Esophagus squamous epithelium (tissue), 5 donors: ENCODE measurements at places on chromosomes 13 and 19.

DNA sequence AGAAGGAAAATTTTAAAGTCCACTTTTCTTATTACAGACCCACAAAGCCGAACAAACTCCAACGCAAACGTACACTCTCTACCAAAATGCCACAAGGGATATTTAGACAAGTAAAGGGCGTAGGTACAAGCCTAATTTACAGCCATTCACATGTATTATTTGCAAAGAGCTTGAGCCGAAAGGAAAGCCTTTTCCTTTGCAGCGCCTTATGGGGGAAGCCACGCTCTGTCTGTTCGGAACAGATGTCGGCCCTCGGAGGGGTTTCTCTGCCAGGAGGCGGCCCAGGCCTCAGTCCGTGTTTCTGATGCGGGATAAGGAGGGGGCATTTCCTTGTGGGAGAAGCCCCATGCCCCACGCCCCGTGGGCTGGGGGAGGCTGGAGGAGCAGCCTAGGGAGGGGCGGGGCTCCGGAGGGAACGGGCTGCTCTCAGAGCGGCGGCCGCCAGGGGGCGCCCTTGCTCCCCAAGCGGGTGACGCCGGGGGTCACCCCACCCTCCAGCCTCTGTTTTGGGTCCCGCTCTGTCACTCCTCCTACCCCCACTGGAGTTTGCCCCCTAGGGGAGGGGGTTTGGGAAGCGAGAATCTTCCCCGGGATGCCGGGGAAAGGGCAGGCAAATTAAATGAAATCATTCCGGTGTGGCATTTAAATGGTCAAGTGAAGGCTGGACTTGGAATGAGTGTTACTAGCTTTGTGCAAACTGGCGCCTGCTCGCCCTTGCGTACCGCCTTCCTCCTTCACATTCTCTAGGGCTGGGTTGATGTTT is 2.9 kb downstream of the HTR2A start:
- no peak for DNase-seq

- DNase-seq, result no peak
Observed at GRCh38 chr13:109154966-109155761, 525.8 kb downstream of the MYO16 start.

- no peak for DNase-seq
Observed at GRCh38 chr13:71862459-71862943, 4.5 kb downstream of the DACH1 start.

DNA sequence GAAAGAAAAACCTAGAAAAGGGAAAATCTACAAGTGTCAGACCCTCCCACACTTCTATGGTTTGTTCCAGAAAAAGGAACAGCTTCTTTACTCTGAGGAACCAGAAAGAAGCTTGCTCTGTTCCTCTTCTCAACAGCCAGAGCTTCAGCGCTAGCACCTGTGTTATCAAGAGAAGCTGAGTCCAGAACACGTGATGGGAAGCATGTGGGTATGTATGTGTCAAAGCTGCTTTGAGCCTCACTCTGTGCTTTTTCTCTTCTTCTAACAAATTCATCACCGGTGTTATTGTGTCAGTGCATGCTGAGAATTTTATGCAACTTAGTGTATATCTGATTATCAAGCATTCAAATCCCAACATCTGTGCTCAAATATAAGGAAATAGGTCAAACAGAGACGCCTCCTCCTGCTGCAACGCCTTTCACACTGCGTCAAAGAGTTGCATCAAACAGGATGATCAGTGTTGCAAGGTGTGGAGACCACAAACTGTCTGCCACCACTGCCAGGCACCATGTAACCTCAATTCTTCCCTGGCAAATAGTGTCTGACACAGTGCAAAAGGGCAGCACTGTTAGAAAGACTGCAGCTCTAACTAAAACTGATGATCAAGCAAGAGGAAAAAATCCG is 83.9 kb downstream of the LRRC63 start:
- DNase-seq, result no peak

DNA sequence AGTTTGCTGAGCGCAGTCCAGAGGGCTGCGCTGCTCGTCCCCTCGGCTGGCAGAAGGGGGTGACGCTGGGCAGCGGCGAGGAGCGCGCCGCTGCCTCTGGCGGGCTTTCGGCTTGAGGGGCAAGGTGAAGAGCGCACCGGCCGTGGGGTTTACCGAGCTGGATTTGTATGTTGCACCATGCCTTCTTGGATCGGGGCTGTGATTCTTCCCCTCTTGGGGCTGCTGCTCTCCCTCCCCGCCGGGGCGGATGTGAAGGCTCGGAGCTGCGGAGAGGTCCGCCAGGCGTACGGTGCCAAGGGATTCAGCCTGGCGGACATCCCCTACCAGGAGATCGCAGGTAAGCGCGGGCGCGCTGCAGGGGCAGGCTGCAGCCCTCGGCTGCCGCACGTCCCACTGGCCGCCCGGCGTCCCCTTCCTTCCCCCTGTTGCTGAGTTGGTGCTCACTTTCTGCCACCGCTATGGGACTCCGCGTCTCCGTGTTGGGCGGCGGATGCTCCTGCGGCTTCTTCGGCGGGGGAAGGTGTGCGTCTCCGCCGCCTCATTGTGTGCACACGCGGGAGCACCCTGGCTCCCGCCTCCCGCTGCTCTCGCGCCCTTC is 772 bp downstream of the GPC6 start:
- no peak for DNase-seq

DNA sequence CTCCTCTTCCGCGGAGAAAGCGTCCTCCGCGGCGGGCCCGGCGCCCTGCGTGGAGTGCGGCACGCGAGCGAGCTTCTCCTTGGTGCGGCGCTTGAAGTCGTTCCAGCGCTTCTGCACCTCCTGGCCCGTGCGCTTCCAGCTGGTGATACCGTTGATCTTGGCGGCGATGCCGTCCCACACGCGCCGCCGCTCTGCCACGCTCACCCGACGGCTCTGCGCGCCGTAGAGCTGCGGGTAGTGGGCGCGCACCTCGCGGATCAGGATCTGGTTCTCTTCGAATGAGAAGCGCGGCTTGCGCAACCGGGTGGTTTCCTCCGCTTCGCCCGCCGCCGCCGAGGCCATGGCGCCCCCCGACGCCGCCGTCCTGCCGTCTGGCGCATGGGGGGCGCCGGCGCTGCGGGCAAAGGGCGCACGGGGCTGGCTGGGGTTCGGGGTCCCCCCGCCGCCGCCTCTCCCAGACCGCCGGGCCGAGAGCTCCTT is 941 bp downstream of the MYPOP start:
- DNase-seq, result no peak

GRCh38 chr13:46181840-46182490 is at the start of gene LCP1:
LCP1 (minus strand) TSS chr13:46182177; CDS start chr13:46159662, 22,515 bp downstream.
- peak; percentile 14 for DNase-seq

DNA sequence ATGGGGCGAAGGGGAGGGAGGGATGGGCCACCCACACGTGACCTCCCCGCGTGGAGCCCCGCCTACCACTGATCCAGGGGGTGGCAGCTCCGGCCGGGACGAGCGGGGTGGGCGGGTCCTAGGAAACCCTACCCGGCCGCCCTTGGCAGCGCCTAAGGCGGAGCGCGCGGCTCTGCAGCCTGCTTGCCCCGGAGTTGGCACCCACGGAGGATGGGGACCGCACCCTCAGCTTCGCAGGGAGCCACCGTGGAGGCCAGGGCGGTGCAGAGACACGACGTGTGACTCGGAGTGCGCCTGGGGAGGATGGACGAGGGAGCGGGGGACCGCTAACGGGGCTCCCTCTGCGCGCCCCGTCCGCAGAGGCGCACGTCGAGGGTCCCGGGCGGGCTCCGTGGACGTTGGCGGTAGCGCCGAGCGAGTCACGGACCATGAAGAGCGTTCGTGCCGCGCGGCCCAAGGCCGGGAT is at the start of gene RGS9BP:
RGS9BP (plus strand) TSS at position 129 of the 466 bp plus-strand sequence. CDS start 416 bp downstream, outside the sequence.
- no peak for DNase-seq

GRCh38 chr13:98144801-98145350 is 2.0 kb downstream of the FARP1 start:
- DNase-seq, result no peak

DNA sequence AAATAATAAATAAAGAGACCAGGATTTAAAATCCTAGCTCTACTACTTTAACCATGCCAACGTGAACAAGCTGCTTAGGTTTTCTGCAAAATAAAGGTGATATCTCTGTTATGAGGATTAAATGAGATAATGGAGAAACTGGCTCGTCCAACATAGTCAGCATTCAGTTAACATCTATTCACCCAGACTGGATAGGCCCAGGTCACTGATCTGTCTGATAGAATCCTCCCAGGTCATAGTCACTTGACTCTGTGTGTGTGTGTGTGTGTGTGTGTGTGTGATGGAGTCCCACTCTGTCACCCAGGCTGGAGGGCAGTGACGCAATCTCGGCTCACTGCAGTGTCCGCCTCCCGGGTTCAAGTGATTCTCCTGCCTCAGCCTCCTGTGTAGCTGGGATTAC is 12.9 kb upstream of the RAB8A start:
- no peak for DNase-seq

DNA sequence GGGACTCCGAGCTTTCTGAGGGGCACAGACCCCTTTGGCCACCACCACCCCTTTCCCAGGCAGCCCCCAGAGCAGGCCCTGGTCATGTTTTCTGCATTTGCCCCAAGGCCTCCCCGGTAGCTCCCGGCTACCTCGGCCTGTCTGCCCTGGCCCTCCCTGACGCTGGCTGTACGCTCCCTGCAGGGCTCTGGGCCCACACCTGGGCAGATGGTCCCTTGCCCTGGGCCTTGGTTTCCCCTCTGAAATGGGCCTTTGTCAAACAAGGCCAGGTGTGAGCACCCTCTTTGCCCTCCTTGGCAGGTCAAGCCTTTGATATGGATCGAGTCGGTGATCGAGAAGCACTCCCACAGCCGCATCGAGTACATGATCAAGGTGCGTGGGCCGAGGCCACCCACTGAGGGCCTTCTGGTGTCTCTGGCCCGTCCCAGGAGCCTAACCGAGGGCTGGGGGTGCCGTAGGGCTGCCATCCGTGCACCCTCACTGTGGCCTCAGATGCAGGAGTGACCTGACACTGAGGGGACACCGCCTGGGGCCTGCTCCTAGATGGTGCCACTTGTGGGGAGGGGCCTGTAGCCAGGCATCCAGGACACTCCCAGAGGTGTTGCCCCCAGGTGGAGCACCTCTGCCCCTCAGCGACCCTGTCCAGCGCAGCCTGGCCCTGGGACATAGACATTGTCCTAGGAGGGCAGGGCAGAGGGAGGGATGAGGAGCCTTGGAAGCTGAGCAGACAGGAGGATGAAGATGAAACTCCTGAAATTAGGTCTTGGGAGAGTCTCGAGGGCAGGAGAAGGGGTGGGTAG is 30.3 kb downstream of the AP1M1 start:
- DNase-seq, result no peak

DNA sequence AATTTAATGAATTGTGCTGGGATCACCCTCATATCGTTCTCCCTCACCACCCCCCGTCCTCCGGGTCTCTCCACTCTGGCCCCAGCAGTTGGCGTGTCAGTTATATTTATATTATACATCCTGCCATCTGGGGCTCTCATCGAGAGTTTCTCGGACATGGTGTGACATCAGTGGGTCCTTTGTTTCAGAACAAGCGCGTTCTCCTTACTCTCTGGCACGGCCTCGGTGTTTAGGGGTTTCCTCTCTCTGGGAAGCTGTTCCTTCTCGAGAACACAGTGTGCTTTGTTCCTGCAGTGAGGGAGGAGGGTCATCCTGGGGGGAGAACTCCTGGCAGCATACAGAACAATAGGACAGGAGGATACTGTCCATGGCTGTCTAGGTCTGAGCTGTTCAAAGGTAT is 9.8 kb upstream of the MCF2L start:
- DNase-seq, result no peak

DNA sequence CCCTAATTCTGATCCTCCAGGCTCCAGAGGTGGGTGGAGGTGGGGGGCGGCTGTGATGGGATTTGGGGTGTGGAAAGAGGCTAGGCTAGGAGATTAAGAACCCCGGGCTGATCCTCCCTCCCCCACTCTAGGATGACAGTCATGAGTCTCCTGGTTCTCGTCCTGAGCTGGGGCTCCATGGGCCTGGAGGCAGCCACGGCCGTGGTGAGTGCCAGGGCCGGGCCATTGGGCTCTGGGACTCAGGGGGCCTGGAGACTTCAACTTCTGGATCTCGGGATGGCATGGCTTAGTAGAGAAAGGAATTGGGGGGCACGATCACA is 13.9 kb downstream of the TTYH1 start:
- no peak for DNase-seq

DNA sequence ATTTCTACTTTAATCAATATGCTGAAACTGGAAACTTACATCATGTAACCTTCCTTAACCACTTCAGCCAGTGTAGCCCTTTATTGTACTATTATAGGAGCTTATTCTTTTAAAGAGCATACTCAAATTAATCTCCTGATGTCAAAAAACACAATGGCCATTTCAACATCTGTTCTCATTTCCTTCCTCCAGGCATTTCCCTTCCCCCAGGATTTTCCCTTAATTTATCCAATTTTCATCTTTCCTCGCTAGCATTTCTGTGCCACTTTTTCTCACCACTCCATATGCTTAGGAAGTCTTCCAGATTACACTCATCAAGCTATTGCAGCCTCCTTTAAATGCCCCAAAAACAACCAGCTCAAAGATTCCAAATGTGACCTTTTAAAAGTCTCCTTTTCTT is 265.0 kb downstream of the PCDH9 start:
- DNase-seq, result no peak

- DNase-seq, result no peak
Observed at GRCh38 chr19:11995174-11995573, 30.3 kb downstream of the ZNF763 start.

DNA sequence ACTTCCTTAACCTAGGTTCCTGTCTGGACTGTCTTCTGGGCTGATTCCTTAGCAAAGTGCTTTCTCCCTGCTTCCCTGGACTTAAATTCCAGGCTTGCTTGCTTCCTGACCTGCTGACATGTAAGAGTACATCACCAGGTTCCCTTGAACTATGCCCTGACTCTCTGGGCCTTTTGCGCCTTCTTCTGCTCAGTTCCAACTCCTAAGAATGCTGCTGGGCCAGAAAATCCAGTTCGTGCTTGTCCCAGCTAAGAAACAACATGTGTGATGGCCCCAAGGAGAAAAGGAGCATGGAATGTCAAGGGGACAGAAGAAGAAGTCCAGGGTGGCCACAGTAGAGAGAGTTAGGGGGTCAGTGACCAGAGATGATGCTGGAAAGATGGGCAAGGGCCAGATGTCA is 42.6 kb upstream of the MBNL2 start:
- no peak for DNase-seq

GRCh38 chr19:54207983-54208783 is 7.5 kb downstream of the RPS9 start:
- DNase-seq, result no peak

- no peak for DNase-seq
Observed at GRCh38 chr13:43284162-43284561, 260.8 kb downstream of the DNAJC15 start.

- no peak for DNase-seq
Observed at GRCh38 chr13:91058066-91058465, 289.4 kb upstream of the MIR17HG start.

DNA sequence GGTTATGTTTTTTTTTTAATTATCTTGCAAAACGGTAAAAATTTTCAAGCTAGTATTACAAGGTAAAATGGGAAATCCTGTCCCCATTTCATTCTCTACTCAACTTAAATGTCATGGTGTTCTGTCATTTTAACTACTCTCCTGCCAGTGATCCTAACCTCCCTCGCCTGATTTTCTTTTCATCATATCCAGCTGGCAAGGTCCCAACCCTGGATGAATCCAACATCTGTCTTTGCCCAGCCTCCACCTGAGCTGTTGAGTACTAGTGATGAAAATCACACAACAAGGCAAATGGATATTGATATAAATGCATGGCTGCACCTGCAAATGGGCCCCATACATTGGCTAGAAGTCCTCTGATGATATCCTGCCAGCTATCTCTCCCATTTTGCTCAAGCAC is 6.9 kb upstream of the CDK8 start:
- DNase-seq, result no peak

- no peak for DNase-seq
Observed at GRCh38 chr19:47310819-47311218, 1.2 kb downstream of the C5AR1 start.

GRCh38 chr13:87669379-87669978 is 1.7 kb upstream of the SLITRK5 start:
- DNase-seq, result no peak
